ENCODE measurements at places on chromosomes 5 and 9.

DNA sequence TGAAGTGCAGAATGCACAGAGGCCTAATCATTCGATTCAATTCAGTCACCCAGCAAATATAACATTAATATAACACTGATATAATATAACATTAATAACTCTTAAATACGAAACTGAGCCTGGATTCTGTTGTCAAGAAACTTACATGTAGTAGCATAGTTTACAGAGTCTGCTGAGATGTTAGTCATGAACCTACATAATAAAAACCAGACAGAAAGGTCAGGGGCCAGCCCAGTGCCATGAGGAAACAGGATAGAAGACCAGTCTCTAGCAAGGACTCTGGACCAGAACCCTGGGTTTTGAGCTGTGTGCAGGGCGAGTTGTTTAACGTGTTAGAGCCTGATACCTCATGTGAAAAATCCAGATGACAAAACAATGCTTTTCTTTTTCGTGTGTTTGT is 234.7 kb downstream of the NR2F1-AS1 start:
- DNase-seq, result no peak

GRCh38 chr9:88852794-88853193 is 138.5 kb upstream of the S1PR3 start:
- no peak for DNase-seq

- DNase-seq, result peak; percentile 75
These were observed at the start of gene ENTREP1 for GRCh38 chr9:69324549-69325401. TSS of gene ENTREP1 (plus strand) at chr9:69325215. CDS start at chr9:69325310, 95 bp downstream.

DNA sequence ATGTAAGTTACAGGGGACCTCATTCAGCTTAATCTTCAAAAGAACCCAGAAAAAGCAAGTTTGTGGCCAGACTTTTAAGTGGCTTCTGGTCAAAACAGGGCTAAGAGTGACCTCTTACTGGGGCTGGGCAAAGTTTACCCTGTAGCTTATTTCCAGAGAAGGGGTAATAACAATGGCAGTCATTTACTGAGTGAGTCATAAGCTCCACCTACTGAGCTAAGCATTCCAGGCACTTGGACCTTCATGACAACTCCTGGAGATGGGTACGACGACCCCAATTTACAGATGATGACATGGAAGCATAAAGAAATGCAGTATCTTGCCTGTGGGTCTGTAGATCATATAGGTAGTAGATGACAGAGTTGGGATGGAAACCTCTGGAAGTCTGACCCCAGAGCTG is 4.7 kb upstream of the GPR151 start:
- no peak for DNase-seq

DNA sequence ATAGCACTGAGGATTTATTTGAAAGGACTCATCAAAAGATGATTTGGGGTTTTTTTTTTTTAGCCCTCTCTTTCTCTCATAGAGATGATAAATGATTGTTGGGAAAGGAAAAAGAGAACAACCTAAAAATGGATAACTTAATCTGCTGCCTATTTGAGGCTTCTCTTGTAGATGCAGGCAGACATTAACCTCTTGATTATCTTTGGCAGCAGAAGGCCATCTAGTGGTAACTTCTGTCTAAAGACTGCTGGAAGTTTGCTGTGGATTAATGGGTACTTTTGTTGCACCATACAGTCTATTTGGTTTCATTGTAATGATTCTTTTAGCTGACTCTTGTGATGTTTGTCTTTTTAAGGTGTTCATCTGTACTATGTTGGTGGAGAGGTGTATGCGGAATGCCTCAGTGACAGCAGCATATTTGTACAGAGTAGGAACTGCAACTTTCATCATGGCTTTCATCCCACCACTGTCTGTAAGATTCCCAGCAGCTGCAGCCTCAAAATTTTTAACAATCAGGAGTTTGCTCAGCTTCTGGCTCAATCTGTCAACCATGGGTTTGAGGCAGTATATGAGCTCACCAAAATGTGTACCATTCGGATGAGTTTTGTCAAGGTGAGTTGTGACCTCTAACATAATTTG is 18.8 kb downstream of the SMIM32 start:
- no peak for DNase-seq

DNA sequence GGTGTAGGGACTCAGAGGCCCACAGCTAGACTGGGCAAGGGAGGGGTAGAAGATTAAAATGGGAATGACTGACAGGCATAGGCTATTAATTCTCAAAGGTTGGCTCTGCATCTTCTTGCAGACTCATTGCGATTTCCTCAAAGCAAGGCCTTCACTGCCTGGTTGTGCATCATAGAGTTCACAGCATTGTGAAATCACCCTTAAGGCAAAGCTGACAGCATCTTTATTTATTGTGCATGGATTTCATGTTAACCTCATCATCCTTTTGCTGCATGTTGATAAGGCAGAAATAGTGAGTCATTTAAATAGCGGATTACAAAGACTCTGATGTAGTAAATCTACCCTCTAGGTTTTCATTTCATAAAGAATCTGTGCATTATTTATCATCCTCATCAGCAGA is 13.6 kb upstream of the PALM2AKAP2 start:
- no peak for DNase-seq

GRCh38 chr5:123164054-123164453 is 75.0 kb downstream of the PRDM6 start:
- DNase-seq, result no peak

GRCh38 chr5:40507095-40507494 is 172.6 kb upstream of the PTGER4 start:
- no peak for DNase-seq

- DNase-seq, result peak; percentile 82
These were observed 1.2 kb downstream of the ARRDC3 start for GRCh38 chr5:91381774-91382359.

DNA sequence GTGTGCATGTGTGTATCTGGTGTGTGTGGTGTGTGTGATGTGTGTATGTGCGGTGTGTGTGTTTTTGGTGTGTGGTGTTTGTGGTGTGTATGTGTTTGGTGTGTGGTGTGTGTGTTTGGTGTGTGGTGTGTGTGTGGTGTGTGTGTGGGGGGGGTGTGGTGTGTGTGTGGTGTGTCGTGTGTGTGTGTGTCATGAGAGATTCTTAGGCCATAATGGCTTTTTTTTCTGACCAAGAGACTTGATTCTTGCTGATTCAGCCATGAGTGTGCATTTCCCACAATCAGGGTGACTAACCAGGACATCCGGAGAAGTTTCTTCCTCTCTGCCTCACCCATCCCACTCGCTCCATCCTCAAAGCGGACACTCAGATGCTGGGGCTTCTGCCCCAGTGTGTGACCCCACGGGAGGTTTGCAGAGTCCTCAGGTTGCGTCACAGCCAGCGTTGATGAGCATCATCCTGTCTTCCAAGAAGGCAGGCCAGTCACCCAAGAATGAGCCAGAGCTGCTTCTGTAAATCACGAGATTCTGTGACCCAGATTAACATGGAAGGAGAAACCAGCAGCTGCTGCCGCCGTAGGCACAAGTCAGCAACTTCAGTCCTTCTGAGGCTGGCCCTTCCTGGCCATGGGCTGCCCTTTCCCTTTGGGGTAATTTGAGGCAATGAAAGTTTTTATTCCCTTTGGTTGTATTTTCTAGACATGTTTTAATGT is 12.5 kb upstream of the CTSL start:
- peak; percentile 27 for DNase-seq

DNA sequence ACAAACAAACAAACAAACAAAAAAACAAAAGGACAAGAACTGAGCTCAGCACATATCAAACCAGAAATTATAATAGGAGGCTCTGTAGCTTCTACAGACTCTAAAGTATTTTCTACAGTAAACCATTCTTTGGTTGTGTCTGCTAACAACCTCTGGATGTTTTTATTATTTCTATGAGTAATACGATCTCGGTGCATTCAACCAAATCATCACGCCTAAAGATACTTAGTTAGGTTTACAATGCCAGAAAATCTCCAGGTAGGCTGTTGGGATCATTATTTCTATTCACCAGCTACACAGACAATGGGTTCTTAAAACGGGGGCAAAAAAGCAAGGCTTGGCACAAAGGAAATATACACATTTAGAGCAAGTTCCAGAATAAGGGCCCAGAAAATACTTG is 41.6 kb upstream of the ALDOB start:
- no peak for DNase-seq

DNA sequence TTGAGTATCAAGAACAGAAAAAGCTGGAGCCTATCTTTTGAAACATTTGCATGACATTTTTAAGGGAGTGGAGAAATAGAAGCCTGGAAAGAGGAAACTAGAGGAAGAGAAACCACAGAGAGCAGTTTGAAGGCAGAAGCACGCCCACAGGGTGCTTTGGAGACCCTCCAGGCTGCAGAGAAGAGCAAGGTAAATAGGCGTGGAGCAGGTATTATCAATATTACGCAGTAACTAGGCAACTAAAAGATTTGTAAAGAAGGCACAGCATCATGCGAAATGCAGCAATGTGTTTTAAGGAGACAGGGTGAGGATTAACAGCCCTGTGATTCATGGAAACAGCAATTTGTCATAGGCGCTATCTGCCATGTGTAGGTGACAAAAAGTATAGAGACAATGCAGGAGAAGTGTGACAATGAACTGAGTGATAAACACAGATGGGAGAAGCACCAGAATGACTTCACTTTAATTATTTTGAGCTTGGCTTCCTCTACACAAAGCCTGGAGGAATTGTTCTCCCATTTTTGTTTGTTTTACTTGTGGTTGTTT is 281.2 kb downstream of the BRINP1 start:
- DNase-seq, result no peak

GRCh38 chr5:98827161-98827560 is 53.7 kb downstream of the RGMB start:
- peak; percentile 39 for DNase-seq

DNA sequence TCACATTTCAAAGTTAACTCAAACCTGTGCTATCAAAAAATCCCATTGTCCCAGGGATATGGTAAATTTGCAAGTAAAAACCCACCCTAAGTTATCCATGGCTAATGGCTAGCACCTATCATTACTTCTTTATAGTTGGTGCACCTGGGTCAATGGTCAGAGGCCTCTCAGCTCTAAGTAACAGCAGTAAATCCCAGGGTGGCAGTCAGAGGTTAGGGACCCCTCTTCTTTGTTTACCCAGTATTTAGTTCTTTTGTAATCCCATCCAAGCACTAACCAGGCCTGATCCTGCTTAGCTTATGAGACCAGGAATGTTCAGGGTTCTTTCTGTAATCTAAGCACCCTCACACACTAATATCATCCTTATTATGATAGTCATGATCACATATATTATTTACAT is 52.1 kb upstream of the WWC1 start:
- no peak for DNase-seq

DNA sequence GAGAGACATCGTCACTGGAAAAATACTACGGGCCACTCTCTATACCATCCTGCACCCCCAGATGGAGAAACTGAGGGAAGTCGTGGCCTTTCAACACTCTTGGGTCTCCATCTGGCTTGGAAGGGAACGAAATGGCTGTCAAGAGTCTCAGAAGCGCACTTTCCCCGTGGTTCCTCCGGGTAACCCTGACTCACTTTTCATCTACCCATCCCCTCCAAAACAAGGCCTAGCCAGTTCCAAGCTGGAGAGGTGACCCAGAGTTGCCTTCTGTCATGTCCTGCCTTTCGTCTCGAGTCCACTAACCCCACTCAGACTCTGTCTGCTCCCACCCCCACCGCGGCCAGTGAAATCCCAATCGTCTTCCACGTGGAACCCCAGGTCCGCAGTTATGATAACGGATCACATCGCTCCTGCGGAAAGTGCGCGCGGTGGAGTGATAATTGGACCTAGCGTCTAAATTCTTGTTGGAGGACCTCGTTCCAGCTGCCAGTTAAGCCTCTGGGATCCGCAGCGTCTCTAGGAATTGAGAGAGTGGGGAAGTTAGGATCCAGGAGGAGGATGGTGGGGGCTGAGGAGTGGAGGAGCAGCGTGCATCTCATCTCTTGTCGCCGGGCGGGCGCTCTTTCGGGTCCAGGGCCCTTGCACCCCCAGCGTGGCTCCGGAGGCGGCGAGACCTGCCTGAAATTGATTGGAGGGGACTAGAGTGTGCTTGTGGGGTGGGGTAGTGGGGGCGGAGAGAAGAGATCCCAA is 4.6 kb downstream of the CDKN2A start:
- peak; percentile 49 for DNase-seq

DNA sequence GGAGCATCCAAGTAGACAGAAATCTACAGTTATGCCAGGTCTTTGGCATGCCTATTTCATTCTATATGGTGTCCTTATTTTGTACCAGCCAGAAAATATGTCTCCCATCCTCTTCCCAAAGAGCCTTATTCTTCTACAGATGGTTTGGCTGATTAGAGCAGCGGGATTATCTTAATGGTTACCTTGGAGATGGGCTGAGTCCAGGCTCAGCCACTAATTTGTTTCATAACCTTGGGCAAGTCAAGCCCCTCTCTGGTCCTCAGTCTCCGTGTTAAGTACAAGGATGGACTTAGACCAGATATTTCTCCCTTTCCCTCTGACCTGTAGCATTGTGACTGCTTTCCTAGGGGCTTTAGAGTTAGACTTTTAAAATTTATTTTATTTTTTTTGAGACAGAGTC is 11.1 kb upstream of the GLE1 start:
- no peak for DNase-seq

GRCh38 chr9:79977074-79977435 is 405.3 kb downstream of the TLE4 start:
- no peak for DNase-seq

GRCh38 chr5:35794328-35794619 is 62.4 kb upstream of the IL7R start:
- no peak for DNase-seq

DNA sequence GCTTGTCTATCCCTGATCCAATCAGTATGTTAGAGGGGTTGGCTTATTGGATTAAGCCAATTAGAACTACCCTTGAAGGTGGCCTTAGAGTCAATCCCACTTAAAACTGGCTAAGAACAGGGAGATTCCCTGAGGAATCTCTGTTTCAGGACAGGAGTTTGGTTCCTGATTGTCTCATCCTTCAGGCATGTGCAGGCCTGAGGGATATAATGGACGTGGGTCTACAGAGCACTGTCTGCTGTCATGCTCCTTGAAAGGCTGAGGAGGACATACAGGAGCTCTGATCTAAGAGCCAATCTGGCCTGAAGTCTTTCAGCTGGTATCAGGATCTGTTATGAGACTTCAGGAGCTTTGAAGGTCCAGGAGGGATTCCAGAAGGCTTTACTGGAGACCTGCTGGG is 36.2 kb upstream of the PRXL2C start:
- DNase-seq, result no peak

- DNase-seq, result no peak
These were observed 56.2 kb upstream of the LPAR1 start for GRCh38 chr9:111094433-111094924.

DNA sequence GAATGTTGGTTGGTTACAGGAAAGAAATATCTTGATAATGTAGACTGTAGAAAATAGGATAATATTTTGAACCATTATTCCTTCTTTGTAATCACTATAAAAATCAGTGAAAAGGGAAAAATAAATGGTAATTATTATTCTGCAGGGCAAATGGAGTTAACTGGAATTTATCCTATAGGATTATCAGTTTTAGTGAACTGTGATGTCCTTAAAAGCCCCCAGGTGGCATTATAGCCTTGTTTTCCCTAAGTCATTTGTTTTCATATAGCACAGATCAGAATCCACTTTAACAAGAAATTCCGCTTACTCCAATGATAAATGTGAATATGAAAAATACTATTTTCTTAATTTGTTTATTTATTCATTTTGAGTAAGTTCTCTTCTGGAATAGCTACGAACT is 26.2 kb upstream of the WDR41 start:
- DNase-seq, result peak; percentile 6

- DNase-seq, result no peak
These were observed 2.1 kb downstream of the ZDHHC11 start for GRCh38 chr5:848671-849111.

GRCh38 chr9:80538976-80539375 is 967.2 kb downstream of the TLE4 start:
- DNase-seq, result no peak
